ENCODE measurements at places on chromosomes 11 and 22.

GRCh38 chr22:50620593-50621355, 7.2 kb downstream of the ARSA start:
- DNase-seq, result no peak

DNA sequence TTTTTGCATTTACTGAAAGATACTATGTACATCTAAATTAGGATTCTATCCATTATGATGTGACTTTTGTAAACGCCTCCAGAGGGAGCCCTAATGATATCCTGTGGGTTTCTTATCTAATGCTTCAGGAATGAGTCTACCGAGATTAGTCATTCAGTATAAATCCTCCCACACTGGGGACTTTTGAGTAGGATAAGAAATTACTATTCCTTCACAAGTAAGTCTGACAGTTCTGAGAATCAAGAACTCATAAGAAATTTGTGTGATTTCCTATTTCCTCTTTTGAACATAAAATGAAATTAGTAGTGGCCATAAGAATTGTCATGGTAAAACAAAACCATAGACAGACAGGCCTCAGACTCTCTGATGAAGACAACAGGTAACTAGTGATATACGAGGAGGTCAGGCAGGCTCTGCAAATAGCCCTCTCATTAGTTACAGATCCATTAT, 10.0 kb upstream of the OR5M1 start:
- no peak for DNase-seq

GRCh38 chr22:29109822-29110221, 37.0 kb downstream of the KREMEN1 start:
- no peak for DNase-seq

- no peak for DNase-seq
Observed at GRCh38 chr11:74689666-74690065, 41.6 kb downstream of the CHRDL2 start.

DNA sequence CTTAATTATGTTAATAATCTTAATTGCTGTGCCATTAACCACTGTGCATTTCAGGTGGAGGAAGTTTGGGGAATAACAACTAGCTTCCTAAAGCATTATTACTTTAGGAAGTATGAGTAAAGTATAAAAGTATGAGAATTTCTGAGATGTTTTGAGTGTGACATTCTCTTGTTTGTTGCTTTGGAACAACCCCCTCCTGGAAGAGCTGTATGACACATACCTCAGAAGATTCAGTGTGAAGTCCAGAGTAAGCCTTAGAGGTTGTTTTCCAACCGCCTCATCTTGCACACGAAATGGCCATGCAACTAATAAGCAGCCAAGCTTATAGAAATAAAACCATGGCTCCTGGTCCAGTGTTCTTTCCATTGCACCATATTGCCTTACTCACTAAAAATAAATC, 21.7 kb downstream of the CCDC81 start:
- no peak for DNase-seq

DNA sequence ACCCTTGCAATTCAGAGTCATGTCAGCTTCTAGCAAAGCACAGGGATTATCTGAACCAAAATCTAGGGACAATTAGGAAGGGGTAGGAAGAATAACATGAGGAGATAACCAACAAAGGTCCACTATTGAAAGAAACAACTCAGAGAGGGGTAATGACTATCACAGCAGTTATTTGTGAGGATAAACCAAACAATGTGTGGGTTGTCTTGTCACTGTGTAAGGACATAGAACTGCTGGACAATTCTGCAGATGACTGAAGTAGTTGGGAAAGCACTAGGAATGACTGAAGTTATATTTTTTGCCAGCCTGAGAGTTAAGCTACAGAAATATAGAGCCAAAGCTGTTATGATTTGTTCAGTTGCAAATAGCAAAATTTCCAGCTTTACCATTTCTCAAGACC, 858.4 kb upstream of the CCDC90B start:
- DNase-seq, result no peak

GRCh38 chr11:995044-995751, 41.3 kb downstream of the MUC6 start:
- DNase-seq, result no peak

- DNase-seq, result no peak
Observed at GRCh38 chr11:68142441-68143309, 21.5 kb upstream of the CHKA start.

GRCh38 chr11:65468874-65469333, 29.9 kb upstream of the MALAT1 start:
- DNase-seq, result no peak

- DNase-seq, result no peak
Observed at GRCh38 chr11:125542709-125543108, 26.6 kb upstream of the EI24 start.

DNA sequence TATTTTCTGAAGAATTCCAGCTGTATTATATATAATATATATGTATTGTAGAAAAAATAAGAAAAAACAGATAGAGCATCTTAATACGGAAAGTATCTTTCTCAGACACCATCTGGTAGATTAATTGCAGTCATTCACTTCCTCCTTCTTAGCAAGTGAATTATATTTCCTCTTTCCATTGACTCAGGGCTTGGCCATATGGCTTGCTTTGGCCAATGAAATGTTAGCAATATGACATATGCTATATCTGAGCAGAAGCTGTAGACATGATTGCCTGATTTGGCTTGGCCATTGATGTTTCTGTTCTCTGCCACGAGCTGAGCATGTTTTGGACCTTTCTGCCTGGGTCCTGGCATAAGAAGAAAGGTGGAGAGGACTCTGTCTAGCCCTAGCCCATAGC, 34.4 kb upstream of the ZBED5 start:
- no peak for DNase-seq

DNA sequence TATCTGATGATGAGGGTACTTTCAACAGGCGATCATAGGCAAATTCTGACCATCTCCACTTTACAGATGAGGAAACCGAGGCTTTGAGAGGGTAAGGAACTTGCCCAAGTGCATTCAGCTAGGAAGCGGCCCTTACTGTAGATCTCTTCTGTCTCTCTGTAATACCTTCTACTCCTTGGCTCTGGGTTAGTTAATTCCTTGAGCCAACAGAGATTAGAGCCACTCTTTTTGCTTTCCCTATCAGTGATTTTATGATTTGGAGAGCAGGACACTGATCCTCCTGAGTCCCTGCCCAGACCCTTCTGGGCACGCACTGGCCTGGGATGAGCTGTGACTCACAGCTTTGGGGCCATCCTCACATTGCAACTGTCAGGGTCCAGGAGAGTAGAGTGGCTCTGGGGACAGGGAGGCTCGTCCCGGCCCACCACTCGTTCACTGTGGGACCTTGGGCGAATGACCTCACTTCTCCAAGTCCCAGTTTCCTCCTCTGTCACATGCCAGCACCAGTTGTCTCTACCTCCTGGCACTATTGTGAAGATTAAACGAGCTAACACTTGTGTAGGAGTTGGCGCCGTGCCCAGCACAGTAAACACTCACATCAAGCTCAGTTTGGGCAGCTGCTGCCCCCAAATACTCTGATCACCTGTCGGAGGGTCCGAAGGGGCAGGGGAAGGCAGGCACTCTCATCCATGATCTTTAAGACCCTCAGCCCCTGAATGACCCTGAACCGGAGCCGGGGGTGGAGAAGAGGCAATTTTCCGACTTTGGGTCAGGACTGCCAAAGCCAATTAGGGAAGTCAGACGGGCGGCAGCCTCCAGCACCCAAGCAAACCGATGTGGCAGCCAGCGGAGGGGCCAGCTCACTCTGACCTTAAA, 235.0 kb downstream of the MIAT start:
- no peak for DNase-seq

DNA sequence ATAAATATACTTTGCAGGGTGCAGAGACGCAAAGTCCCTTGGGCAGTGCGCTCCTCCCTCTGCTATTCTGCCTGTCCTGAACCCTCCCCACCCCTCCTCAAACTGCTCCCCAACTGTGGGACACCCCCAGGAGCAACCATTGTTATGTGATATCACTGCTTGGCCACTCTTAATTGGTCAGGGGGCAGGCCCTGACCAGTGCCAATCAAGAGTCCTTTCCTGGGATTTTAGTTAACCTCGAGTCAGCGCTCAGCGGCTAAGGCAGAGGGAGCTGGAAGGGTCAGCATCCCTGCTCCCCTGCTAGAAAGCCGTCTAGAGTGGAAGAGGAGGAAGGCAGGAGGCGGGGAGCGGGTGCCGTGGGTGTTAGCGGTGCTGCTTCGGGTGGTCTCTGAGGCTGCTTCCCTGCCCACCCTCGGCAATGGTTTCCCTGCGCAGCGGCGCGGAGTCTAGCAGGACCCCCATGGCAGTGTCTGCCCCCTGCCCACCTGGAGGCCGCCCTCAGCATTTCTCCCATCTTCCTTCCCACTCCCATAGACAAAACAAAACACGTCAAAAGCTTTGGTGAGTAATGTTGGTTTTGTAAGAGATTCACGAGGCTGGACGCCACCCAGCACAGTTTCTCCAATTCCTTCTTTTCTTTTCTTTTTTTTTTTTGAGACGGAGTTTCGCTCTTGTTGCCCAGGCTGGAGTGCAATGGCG, 38.4 kb upstream of the A4GALT start:
- DNase-seq, result no peak

GRCh38 chr11:92180664-92181251, 43.9 kb upstream of the FAT3 start:
- DNase-seq, result no peak

GRCh38 chr11:45108070-45109064, 38.1 kb upstream of the PRDM11 start:
- no peak for DNase-seq

- DNase-seq, result no peak
Observed at GRCh38 chr11:113401718-113402117, 14.1 kb downstream of the ANKK1 start.

GRCh38 chr11:76181371-76181770, 24.9 kb downstream of the WNT11 start:
- DNase-seq, result no peak

GRCh38 chr11:112410325-112410724, 149.7 kb upstream of the PLET1 start:
- no peak for DNase-seq

DNA sequence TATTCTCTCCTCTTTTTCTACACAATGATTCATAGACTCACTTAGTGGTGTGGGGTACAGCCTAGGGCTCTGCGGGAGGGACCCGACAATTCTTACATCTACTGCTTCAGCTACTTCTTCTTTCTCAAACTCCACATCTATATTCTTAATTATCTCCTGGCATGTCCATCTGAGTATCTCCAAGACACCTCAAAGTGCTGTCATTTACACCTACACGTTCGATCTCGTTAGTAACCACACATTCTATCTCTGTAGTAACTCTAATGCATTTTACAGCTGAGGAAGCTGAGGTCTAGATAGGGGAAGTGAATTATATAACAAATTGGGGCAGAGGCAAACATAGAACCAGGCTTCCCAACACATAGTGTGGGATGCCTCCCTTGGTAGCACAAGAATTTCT, 27.7 kb upstream of the RRM1 start:
- no peak for DNase-seq

GRCh38 chr22:43488031-43488866, 76.4 kb downstream of the MPPED1 start:
- DNase-seq, result no peak

DNA sequence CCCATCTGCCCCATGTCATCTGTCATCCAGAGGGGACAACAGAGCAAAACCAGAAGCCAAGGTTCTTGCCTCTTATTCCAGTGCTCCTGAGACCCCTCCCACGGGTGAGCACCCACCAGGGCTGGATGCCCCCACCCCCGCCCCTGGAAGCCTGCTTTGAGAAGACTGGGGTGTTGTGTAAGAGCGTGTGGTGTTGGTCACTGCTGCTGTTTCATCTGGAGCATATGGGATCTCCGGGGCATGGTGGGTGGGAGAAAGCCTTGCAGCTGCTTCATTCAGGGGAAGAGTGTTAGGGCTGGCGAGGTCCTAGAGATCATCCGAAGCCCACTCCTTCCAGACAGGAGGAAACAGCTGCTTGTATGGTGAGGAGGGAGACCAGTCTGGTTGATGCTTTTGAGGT, 54.1 kb downstream of the CHRDL2 start:
- no peak for DNase-seq

DNA sequence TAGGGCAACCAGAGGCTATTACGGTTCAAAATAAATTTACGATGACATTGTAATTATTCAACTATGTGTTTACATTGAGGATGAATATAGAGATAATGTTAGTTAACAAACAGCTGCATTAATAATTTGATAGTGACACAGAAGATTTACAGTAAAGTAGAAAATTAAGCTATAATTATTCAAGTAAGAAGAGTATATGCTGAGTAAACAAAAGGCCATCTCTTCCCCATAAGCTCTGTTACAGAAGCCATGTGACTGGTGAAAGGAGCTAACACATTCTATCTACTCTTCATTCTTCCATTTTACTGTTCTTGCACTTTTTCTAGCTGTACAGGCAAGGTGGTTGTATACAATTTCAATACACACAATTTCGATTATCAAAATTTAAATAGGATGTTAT, 54.2 kb downstream of the IMMP1L start:
- DNase-seq, result no peak

DNA sequence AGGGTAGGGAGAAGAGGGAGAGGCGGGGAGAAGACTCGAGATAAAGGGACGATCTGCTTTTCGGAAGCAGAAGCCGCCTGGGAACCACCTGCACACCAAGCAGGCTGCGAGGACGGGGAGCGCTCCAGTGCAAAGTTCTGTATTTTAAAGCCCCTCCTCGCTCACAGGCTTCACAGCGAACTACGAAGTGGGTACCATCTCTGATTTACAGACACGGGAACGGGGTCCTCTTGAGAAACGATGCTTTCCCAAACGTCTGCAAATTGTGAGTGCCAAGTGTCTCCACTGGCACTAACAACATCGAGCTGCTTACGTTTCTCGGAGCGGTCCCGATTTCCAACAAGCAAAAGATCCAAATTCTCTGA, 700 bp upstream of the STX3 start:
- DNase-seq, result no peak

DNA sequence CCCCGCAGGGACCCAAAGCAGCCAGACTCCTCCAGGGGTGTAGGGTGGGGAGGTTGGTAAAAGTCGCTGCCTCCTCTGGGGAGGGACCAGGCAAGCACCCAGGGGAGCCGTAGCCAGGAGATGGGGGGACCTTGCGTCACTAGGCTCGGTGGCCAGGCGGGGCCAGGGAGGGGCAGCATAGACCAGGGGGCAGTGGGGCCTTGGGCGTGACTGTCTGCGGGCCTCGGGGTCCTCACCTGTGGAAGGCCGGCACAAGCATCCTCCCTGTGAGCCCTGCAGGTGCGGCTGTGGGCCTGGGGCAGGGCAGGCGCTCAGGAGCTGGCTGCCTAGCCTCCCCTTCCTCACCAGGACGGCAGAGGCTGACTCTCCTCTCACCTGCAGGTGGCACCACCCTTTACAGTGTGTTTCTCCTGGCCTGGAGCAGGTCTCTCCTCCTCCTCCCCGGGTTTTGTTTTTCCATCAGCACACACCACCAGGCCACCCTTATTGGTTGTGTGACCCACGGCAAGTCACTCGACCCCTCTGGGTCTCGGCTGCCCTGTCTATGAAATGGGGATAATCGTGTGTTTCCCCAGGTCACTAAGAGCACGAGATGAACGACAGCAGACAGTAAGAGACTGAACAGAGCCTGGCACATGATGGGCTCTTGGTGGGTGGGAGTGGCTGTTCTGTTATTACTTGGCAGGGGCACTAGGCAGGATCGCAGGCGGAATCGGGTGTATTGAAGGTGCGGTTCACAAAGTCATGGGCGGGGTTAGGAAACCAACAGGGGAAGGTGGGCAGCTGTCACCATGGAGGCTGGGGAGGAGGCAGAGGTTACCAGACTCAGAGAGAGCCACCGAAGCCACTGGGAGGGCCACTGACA, 52.7 kb downstream of the FLRT1 start:
- no peak for DNase-seq

GRCh38 chr11:45900916-45901617, 6.0 kb downstream of the FREY1 start:
- no peak for DNase-seq

GRCh38 chr11:5928271-5928670, 13.8 kb upstream of the OR56A3 start:
- no peak for DNase-seq

GRCh38 chr22:31056986-31057599, 24.0 kb upstream of the SMTN start:
- no peak for DNase-seq

Data from stimulated activated CD4-positive, alpha-beta T cell treated with anti-CD3 and anti-CD28 coated beads, Interleukin-1b, Interleukin-23, amount 100 ng/mL, for 1 hour (primary cell).